AG09319 (cell line): ENCODE measurements at places on chromosomes 7 and 10.
A peak's percentile ranks its signal among the peaks of the same experiment; 100 is the strongest.

DNA sequence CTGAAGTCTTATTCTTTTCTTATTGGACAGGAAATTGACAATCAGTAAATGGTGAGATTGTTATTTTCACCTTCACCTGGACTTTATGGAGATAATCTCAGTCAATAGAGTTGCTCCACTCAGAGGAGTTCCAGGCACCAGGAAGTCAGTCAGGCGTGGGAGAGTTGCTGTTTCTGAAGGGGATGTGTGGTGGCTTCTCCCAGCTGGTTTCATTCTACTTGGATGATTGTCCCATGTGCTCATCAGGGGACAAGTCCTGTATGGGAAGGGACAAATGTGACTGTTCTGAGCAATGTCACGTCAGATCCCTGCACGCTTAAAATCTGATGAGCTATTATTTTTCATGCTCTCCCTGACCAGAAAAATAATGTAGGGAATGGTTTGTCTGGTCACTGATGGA lies 222.5 kb upstream of the PITRM1 start:
- DNase-seq, result no peak

- DNase-seq, result no peak
Measured at GRCh38 chr7:121529003-121529402, 132.9 kb upstream of the FAM3C start.

DNA sequence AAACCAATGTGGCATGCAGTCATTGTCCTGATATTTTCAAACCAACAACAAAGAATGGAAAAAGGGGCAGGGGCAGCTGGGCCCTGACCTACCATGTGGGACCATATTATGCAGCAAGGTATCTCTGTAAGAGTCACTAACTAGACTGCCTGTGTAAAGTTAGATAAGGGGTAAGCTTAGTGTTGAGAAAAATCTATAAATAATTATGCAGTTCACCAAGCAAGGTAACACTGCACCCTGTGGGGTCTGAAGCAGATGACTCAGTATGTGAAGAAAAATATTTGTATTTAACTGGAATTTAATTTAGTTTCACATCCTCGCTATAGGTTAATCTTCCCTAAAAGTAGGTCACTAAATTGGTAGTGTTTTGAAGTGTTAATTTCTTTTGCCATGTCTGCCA lies 99.3 kb downstream of the PPP1R3A start:
- DNase-seq, result no peak

- DNase-seq, result no peak
Measured at GRCh38 chr7:94050046-94050445, 45.9 kb upstream of the BET1 start.

GRCh38 chr7:11195502-11195901 lies 221.8 kb downstream of the PHF14 start:
- DNase-seq, result no peak

DNA sequence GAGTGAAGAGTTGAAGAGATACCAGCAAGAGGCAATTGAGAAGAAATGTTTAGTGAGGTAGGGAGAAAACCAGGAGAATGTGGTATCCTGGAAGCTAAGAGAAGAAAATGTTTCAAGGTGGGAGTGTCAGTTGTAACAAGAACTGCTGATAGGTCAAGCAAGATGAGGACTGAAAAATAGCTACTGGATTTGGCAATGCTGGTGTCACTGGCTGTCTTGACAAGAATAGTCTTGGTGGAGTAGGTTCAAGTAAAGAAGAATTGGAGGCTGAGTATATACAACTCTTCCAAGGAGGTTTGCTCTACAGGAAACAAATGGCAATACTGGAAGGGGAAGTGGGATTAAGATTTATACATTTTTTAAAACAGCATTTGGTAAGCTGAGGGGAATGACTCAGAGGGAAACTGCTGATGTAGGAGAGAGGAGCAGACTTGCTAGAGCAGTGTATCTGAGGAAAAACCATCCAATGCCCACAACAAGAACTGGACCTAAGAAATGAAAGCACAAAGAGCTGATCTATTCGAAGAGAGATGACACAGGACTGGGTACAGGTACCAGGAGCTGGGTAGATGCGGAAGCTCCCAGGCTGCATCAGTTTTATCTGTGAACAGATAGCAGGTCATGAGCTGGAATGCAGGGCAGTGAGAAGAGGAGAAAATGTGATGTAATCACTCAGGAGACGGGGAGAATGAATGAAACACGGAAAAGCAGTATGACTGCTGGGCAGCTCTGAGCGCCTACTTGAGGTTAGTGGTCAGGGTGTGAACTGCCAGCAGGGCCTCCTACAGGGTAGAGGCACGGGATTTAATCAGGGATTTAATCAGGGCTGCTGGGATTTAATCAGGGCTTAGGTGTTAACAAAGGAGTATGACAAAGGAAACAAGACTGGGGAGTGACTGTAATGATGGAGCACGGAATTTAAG lies 34.5 kb downstream of the FAM25A start:
- DNase-seq, result peak; percentile 7

DNA sequence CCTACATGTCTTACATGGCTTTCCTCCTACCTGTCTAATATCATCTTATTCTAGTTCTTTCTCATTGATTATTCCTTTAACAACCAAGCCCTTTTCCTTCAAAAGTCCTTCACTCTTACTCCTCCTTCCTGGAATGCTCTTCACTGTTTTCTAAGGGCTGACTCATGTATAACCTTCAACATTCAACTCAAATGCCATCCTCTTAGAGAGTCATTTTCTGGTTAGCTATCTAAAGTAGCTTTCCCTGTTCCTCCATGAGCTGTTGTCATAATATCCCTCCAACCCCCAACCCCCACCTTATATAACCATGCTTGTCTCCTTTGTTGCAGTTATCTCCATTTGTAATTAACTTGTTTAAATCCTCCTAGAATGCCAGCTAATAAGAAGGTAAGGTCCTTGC lies 286.8 kb downstream of the ADK start:
- peak; percentile 14 for DNase-seq

GRCh38 chr10:1057106-1057657 lies 997 bp downstream of the WDR37 start:
- DNase-seq, result no peak

- no peak for DNase-seq
Measured at GRCh38 chr10:58264780-58265179, 2.9 kb downstream of the IPMK start.

DNA sequence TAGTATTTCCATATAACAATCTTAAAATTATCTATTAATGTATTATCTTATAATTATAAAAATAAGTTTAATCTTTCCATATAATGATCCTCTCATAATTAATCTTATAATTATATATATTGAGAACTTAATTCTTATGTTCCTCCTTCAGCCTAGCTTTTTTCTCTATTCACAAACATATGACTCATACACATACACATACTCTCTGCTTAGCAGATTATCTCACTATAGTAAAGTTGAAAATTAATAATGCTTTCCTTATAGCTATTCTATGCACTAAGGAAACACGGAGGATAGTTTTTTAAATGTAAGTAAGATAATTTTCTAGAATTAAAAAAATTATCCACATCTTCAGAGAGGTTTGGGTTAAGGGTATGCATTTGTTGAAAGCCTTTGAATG lies 47.7 kb upstream of the ITGB8 start:
- DNase-seq, result no peak

DNA sequence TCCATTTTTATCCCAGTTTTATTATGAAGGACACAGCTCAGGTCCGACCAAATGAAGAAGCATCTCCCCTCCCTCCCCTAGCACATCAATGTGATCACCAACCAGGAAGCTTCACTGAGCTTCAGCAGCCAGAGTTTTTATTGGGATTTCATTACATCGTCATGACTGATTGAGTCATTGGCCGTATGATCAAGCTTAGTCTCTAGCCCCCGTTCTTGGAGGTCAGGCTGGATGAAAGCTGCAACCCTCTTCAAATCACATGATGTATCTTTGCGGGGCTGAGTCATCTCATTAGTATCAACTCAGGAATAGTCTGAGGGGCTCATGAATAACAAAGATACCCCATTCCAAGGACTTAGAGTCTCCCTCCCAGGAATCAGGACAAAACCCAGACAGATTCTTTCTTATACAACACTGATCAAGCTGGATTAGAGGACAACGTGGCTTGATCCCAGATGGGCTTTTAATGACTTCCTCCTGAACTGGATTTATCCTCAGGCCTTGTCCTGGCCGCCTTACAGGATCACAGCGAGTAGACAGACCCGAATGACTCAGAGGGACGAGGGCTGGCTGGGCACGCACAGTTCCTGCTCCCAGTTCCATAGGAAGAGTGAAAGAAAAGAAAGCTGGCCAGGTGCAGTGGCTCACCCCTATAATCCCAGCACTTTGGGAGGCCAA lies 14.5 kb downstream of the LIMK1 start:
- DNase-seq, result peak; percentile 85

GRCh38 chr7:154503962-154504550 lies 451.9 kb downstream of the DPP6 start:
- DNase-seq, result no peak
